Gastrocnemius medialis (tissue), 4 donors: ENCODE measurements at places on chromosomes 1 and 21.

DNA sequence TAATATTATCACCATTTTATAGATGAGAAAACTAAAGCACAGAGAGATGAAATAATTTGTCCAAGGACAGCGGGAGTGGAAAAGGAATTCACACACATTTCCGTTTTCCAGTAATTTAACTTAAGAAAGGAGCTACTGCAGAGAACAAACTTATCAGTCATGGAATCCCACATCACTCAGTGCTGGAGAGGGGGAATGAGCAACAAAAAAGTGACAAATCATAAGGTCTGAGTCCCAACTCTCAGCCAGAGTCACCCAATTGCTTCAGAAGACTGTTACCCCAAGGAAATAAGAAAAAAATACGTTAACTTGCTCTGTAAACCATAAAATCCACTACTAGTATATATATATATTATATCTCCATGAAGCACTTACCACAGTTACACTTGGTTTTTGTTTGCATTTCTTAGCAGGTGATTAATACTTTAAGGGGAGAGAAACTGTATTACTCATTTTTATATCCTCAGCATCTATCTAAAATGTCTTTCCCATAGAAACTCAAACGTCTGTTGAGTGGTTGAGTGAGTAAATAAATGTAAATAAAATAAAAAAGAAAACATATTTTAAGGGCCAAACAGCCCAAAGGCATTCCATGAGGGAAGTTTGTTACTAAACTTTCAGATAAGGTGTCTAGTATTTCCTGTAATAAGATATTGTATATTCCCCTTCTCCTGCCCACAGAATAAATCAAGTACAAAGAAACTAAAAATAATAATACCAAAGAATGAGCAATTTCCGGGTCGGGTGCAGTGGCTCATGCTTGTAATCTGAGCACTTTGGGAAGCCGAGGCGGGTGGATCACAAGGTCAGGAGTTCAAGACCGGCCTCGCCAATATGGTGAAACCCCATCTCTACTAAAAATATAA, 76.8 kb downstream of the SLC45A1 start:
- DNase-seq: no peak

DNA sequence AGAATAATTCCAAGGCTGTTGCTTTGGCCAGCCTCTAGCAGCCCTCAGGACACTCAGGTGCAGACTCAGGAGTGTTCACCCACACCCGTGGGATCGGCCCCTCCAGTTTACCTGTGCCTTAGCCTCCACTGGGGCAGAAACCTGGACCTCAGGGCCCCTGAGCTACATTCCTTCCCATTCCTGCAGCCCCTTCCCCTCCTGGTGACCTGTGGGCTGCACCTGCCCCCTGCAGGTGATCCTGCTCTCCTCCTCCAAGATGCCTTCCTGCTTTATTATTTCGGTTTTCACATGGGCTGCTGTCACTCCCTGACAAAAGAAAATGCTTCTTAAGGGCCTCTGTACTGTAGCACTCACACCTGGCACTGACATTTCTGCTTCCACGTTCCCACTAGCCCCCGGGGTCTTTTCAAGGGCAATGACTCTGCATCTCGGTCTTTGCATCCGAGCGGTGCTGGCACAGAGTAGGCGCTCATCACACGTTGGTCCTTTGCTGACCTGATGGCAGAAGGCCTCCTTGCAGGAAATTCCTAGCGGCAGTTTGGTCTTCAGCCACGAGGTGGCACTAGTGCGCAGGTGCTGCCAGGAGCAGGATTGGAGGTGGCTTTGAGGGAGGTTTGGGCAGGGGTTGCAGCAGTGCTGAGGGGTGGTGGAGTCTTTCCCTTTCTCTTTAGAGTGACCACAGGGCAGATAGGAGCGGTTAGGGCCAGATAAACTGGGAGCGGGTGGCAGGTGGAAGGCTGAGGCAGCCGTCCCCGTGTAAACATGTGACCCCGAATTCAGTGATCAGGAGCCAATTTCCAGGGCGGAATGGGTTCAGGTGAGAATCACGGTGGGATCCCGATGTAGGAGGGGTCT, 25.3 kb upstream of the ETV3 start:
- DNase-seq: peak; percentile 41

DNA sequence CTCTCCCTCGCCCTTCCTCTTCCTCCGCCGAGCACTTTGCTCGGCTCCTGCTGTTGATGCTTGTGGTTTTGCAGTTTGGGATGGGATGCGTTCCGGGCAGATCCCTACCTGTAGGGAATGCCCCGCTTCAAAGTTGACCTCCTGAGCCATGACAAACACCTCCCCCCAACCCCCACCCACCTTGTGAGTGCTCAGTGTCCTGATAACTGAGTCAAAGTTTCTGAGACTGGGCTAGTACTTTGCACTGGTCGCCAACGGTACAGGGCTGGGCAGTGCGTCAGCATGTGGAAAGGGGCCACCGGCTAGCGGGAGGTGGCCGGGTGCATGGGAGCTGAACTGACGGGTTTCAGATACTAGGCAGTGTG, 771 bp downstream of the RABGAP1L start:
- DNase-seq: peak; percentile 59

DNA sequence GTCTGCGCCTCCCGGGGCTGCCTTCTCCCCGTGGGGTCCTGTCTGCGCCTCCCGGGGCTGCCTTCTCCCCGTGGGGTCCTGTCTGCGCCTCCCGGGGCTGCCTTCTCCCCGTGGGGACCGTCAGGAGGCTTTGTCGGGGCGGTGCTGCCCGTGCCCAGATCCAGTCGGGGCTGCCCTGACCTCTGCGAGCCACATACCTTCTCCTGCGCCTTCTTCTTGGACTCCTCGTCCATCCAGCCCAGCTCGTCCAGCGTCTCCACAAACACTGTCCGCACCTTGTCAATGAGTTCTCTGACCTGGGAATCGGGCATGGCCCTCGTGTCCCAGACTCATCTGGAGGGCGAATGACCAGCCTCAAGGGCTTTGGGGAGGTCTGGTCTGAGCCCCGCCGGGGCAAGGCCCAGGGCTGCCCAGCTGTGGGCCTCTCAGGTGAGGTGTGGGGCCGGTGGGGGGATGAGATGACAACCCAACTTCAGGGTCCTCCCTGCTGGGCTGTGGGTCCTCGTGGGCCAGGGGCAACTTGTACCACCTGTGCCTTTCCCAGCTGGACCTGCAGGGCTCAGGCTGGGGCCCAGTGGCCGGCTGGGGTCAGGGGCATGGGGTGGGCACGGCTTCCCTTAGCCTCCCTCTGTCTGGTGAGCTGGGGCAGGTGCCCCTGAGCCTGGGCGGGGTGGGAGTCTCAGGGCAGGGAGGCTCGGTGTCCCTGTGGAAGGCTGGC, 9.4 kb downstream of the PRXL2B start:
- DNase-seq: no peak

DNA sequence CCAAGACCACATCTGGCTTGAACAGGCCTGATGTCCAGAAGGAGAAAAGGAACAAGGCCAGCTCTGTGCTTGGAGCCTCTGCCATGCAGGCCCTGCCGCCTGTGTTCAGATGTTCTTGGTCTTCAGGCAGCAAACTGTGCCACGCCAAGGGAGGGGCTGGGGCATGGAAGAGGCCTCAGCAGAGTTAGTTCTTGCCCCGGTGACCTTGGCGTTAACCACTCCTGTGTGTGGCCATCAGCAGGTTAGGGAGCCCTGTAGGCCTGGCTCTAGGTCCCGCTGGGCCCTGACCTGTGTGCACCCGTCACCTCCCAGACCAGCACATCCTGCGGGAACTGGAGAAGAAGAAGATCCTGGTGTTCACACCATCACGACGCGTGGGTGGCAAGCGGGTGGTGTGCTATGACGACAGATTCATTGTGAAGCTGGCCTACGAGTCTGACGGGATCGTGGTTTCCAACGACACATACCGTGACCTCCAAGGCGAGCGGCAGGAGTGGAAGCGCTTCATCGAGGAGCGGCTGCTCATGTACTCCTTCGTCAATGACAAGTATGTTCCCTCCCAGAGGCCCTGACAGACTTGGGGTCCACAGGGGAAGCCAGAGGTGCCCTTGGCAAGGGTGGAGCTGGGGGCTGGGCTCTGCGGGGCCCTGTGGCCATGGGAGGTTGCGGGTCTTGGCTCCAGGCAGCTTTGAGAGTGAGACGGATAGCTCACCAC, 7.1 kb downstream of the ZC3H12A start:
- no peak for DNase-seq

DNA sequence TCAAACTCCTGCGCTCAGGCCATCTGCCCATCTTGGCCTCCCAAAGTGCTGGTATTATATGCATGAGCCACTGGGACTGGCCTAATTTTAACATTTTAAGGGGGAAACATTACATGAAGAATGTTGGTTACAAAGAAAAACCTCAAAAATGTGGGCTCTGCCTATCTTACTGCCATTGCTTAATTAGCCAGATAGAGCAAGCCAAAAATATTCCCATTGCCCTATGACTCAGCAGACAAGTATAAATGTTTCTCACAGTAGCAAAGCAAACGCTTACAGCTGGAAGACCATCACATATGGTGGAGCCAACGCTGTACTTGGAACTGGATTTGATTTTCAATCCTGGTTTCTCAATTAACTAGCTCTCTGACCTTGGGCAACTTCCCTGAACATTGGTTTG, 502.0 kb downstream of the SMYD3 start:
- DNase-seq: no peak
